ENCODE measurements at places on chromosomes 7 and 10.
A peak's percentile ranks its signal among the peaks of the same experiment; 100 is the strongest.

DNA sequence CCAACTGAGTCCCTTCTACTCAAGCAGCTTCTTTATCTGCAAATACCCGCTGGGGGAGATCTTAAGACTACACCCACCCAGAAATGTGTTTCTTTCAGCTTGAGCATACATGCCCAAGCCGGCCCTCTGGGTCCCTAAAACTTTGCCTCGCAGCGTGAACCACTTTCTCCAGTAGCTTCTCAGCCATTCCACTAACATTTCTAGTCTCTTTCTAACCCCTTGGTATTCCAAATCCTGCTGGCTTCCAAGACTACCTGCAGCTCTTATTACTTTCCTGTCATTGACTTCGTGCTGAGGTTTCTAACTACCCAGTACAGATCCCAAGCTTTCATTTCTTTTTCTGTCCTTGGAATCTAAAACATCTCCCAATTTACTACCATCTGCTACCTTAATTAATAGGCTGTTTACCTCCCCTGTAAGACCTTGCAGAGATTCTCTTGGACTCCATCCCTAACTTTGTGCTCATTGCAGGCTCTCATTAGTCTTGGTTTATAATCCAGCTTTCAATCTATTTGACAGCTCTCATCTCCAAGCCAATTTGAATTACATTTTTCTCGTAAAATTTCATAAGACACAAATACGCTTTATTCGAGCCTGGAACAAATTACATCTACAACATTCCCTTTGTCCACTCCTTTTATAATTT is 153.6 kb downstream of the FGFR2 start:
- DNase-seq, result no peak

DNA sequence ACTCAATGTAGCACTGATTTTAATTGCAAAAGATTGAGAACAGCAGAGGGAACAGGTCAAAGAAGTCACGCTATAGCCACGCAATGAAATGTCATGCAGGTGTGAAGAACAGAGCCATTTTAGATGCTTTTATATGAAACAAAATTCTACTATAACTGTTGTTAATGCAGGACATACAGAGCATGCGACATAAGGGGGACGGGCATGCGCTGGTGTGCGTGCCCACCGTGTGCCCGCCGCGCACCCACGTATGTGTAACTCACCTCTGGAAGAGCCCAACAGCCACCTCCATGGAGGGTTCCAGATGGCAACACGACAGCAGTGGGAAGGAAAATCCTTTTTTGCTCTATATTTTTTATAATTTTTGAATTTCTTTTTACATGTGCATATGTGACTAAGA is 410.0 kb upstream of the RNF32 start:
- no peak for DNase-seq

- DNase-seq, result peak; percentile 68
These were observed 19.9 kb upstream of the MAP3K8 start for GRCh38 chr10:30413996-30414576.

DNA sequence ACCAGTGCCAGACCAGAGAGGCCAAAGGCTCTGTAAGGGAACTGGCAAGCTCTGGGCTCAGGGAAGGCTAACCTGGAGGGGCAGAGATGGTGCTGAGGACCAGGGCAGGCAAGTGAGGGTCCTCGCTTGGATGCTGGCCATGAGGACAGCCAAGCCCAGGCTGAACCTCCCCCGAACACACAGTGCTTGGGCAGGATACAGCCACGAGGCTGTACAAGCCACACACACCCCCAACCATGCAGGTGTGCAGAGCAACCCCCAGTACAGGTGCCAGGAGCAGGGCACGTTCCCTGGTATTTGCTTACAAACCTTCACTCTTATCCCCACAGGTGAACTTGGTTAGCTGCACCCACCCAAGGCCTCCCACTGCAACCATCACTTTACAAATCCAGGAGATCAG is 185.7 kb downstream of the GRID1 start:
- DNase-seq, result no peak

DNA sequence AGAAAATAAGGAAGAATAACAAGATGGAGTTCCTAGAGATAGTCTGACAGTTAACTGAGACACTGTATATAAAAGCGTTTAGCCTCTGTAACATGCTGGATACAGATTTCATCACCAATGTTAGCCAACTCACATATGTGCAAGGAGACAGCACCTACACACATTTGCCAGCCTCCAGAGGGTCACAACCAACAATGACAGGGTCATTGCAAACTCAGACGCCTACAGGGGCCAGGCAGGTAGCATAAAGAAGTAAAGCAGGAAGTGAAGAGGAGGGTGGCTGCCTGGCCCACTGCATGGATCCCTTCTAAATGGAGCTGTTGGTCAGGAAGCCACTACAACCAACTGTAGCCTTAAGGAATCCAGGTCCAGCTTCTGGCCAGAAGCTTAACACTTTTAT is 50.4 kb downstream of the NRAP start:
- no peak for DNase-seq

- no peak for DNase-seq
These were observed 170.5 kb upstream of the SVIL start for GRCh38 chr10:29805134-29805723.

GRCh38 chr7:140156460-140157080 is 20.2 kb downstream of the KDM7A start:
- no peak for DNase-seq

DNA sequence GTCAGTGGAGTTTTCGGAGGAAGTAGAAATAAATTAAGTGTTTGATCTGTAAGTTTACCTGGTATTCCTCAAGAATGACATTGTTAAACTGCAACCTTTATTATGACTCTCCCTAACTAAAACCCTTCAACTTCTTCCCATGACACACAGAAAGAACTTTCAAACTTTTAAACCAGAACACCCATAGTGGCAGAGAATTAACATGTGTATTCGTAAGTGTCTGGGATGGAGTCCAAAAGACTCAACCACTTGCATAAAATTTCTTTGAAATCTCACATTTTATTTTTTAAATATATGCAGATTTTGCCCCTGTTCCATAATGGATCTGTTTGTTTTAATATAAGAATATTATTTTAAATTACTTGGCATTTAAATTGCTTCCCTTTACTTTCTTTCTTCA is 54.6 kb upstream of the PLXNA4 start:
- DNase-seq, result no peak

DNA sequence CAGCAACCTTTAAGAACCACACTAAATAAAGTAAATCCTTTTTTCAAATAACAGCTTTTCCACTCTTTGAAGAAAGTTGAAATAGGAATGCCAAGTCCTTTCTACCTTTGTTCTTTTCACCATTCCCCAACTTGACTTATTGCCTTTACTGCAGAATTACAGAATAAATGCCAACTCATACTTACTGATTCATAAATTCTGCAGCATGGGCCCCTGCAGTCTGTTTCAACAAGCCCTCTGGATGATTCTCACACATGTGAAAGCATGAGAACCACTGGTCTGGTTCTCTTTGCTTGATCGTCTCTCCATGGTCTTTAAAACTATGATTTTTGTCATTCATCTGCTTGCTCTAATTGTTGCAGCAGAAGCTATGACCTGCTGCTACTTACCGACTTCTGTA is 56.1 kb downstream of the HACD1 start:
- DNase-seq, result no peak

GRCh38 chr10:60208676-60209269 is 180.9 kb downstream of the ANK3 start:
- DNase-seq, result peak; percentile 55

GRCh38 chr10:50431133-50431532 is 179.8 kb upstream of the ASAH2 start:
- DNase-seq, result no peak

DNA sequence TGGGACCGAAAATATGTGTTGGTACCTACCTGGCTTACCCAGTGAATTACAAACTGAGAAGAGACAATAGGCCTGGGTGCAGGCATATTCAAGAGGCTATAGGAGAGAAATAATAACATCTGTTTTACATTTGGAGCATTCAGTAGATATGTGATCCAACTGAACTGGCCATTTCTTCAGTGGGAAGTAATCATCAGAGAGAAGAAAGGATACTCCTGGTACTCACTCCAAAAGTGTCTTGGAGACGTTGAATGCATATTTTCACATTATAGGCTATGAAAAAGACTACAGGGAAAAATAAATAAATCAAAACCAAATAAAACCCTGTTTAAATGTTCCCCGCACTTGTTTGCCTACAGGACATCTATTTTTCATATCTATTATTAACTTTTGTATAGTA is 1680.3 kb downstream of the REEP3 start:
- DNase-seq, result no peak

- no peak for DNase-seq
These were observed 80.9 kb downstream of the DIP2C start for GRCh38 chr10:608331-609261.

- DNase-seq, result no peak
These were observed 306.1 kb downstream of the PRPF18 start for GRCh38 chr10:13892871-13893270.

DNA sequence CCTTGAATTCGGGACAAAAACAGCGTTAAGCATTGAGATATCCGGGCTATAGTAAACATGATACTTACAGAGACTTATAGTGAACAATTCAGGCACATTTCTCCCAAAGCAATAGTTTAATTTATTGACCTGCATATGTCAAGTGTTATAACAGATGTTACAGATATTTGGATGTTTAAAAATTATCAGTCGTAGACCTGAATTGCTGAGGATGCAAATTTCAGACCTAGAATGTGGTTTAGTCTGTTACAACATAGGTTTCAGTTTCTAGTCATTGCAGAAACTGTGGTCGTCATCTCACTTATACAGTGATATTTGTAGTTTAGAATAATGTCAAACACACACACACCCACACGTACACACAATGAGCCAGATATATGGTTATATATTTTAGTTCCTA is 85.2 kb downstream of the VTI1A start:
- DNase-seq, result peak; percentile 53

DNA sequence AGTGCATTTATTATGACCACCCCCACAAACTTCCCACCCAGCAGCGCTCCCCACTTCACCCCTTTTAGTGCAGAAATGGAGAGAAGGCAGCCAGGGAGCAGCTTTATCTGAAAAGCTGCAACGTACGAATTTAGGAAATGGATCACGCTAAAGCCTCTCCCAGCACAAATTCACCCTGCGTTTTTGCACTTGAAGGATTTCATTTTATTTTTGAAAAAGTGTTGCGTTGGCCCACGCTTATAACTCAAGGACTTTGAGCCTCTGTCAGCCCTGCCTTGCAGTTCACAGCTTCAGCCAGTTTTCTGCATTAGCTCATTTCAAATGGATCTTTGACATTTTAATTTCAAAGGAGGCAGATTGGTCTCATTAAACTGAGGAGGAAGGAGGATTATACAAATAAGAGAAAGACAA is 556.1 kb downstream of the KCNMA1 start:
- DNase-seq, result no peak

DNA sequence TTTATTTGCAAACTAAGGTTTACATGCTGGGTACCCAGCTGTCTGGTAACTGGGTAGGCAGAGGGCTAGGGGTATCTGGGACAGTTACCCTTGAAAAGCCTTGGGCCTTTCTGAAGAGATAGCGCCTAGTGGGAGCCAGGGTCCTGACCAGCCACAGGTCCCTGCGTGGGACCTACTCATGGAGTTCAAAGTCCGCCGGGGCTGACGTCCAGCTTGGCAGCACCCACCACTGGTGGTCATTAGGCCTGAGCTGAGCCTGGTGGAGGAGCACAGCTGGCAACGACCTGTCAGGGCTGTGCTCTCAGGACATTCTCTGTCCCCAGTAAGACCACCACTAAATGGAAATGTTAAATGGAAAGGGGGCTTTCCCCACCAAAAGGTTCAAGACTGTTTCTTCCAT is 20.0 kb downstream of the GUSB start:
- DNase-seq, result no peak

- no peak for DNase-seq
These were observed 2.8 kb downstream of the PILRA start for GRCh38 chr7:100376066-100376465.

GRCh38 chr7:82549616-82550285 is 106.2 kb upstream of the CACNA2D1 start:
- no peak for DNase-seq

- no peak for DNase-seq
These were observed 5.5 kb upstream of the UNC5B start for GRCh38 chr10:71206911-71207310.

DNA sequence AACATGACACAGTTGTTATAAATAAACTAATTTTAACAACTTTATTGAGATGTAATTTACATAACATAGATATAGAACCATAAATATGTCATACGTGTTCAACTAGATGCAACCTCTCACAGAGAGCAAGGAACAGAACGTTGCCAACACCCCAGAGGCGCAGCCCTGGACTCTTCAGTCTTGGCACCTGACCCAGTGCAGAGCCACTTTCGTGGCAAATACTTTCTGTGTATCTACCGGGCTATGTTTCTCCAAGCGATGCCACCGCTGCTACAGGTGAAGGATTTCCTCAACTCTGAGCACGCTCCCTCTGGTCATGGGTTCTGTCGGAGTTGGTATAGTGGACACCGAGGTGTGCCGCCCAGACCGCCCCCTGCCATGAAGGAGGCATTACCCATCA is 57.4 kb downstream of the TEX36 start:
- DNase-seq, result no peak

GRCh38 chr10:79202188-79203013 is 133.6 kb downstream of the ZMIZ1 start:
- no peak for DNase-seq

DNA sequence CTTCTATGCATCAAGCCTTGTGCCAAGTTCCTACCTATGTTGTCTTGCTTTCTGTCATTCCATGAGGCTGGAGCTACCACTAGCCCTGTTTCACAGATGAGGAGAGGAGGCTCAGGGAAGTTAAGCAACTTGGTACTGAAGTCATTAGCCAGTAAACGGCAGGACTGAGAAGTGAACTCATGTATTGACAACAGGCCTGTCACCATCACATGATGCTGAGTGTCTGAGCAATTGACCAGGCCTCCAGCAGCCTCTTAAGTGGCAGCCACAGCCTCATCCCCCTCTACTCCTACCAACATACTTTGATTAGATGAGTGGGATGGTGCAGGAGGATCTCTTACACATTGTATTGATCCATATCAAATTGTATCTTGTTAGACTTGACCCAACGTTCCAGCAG is 317.6 kb downstream of the GRID1 start:
- no peak for DNase-seq

DNA sequence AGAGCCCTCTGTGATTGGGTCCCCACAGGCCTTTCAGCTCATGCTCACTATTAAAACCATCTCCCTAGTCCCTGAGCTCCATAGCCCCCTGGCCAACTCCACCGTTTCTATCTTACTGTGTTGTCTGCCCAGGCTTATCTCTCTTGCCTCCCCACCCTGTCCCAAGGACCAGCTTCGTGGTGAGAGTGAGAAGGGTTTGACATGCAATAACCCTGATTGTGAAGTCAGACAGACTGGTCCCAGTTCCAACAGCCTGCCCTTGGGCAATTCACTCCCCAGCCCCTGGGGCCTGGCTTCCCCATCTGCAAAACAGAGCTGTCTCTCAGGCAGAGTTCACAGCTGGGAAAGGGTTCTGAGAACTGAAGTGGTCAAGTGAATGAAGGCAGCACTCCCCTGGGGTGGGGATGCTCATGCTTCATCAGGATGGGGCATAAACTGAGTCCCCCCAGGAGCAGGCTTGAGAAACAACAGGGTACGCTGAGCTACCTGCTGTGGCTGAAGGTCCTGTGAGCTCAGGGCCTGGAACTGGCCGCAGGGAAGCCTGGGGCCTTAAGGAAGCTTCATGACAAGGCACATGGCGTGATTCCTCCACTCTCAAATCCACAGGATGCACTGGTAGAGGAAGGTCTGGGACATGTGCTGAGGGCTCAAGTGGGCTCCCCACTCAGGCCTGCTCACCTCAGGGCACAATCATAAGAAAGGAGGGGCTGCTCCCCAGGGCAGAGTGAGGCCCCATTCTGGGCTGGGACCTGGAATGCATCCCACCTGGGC is 1.8 kb upstream of the PPIF start:
- DNase-seq, result no peak
